Coronary artery (tissue), 2 donors: ENCODE measurements at places on chromosomes 3 and 15.

DNA sequence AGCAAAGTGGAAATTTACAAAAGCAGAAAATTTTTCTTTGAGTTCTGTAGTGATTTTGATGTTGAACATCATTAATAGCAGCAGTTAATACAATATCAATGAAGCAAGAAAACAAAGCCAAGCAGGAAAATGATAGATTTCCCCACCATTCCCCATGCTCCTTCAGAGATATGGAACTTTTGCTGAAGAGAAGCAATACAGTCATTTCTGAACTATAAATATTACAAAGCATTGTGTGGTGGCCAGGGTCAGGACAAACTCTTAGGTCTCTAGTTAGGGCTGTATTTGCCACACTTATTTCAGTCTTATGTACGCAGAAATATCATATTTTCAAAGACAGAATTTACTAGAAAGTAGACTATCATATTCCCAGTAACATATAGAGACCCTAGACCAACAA lies 88.8 kb upstream of the P3H2 start:
- DNase-seq: no peak

DNA sequence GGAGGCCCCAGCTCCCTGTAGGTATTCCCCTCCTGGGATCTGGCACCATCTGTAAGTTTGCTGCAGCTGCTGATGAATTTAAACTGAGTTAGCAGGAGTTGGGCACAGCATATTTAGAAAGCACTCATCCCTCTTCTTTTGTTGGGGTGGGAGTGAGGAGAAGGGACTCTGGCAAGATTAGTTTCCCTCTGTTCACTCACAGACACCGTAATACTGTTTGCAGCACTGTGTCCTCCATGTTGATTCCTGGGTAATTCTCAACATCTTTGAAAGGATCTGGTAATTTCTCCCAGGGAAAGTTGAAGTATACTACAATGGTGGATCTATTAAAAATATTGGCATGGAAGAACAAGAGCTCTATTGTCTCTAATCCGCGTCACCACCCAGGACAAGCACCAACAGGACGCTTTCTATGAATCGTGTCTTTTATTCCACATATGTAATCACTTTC lies 173.3 kb downstream of the RBMS3 start:
- DNase-seq: no peak

GRCh38 chr3:4634894-4635293 lies 141.7 kb downstream of the ITPR1 start:
- DNase-seq: no peak

DNA sequence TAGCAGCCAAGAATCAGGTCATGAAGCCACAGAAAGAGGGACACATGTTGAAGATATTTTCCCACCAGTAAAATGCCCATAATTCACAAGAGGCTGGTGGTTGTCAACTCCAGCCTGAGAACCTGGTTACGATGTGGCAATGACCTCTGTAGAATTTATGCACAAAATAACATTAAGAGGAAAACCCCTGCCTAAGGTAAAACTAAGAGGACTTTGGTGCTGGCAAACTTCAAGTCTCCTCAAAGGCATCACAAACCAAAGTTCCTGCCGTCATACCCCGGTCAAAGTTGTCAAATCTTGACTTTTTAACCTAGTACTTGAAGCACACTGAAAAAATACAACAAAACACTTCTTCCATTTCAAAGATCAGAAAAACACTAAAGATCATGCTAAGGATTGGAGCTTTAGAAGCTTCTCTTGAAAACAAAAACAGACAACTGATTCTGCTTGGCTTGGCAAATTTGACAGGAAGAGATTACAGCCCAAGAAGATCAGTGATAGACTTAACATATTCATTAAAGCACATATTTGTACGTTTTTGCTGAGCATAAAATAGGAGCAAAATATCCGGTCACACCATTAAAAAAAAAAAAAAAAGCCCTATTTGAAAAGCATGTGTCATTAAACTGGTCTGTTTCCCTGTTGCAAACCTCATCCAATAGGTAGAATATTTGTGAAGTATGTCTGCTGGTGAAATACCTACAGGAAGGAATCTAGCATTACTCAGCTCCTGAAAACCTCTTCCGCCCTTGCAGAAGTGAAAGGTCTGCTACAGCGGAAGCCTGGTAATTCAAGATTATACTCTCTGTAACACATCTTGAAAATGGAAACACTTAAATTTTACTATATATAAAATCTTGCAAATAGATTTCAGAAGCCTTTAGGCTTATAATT lies 22.8 kb downstream of the EIF4E3 start:
- DNase-seq: no peak

- DNase-seq: no peak
Measured at GRCh38 chr15:33453761-33454160, 143.0 kb downstream of the RYR3 start.

DNA sequence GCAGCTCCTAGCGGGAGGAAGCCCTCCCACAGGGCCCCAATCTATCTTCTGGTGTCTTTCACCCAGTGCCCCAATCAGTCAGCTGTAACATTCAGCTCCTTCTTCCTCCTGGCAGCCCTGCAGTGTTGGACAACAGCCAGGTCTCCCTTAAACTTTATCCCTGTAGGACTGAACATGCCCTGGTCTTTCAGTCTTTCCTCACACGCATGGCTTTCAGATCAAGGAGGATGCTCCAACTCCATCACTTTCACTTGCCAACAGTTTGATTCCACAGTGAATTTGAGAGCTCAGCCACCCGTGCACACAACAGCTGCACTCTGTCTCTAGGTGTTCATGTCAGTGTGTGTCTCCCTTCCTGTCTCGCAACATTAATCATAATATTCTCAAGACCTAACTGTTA lies 28.5 kb upstream of the LRRC34 start:
- DNase-seq: no peak

GRCh38 chr3:16113704-16114103 lies 60.8 kb upstream of the GALNT15 start:
- DNase-seq: no peak

- DNase-seq: no peak
Measured at GRCh38 chr3:135034891-135035440, 239.9 kb downstream of the EPHB1 start.

DNA sequence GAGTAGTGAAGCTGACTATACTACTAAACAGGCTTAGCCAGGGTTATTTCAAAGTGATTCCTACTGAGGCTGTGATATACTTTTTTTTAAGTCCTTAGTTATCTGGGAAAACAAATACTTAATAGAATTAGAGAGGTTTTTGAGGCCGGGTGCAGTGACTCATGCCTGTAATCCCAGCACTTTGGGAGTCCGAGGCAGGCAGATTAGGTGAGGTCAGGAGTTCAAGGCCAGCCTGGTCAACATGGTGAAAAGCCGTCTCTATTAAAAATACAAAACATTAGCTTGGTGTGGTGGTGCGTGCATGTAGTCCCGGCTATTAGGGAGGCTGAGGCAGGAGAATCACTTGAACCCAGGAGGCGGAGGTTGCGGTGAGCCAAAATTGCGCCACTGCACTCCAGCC lies 34.2 kb downstream of the PRTG start:
- no peak for DNase-seq

DNA sequence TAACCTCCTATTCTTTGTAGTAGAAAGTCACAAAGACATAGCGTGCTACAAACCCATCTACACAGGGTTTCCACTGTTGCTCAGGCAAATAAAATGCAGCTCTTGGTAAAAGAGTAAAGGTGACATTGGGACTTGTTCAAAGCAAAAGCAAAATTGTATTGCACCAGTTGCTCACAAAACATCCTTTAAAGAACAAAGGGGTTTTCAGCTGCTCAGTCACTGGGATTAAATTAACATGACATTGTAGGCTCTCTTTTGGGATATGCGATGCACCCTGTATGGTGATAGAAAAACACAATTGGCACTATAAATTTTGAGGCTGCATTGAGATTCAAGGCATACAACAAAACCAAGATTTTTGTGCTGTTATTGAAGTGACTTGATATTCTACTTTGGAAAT lies 447.3 kb upstream of the CNTN3 start:
- DNase-seq: no peak
